ENCODE measurements at places on chromosomes 4 and X. TPM values are rescaled to one million over a fixed set of nuclear protein-coding genes. Genes with fewer than 3 reads are reported as not detected.

Gene ADRA2C
- 8.6 TPM for total RNA-seq

Gene ART3
- not detected for total RNA-seq

Gene RHOXF2B
- total RNA-seq: not detected

Gene P2RY4
- total RNA-seq: 0.42 TPM

Gene GABRA4
- not detected for total RNA-seq

Gene TLR10
- total RNA-seq: 0.42 TPM

Gene ELMOD2
- 18.7 TPM for total RNA-seq

Gene GNPDA2
- 12.2 TPM for total RNA-seq

Gene SHROOM3
- total RNA-seq: 0.51 TPM

Gene XKRX
- total RNA-seq: not detected

Gene MORF4L2
- total RNA-seq: 268 TPM

Gene ARMCX2
- total RNA-seq: 20.1 TPM

Gene MAGEA2B
- not detected for total RNA-seq

Gene PCSK1N
- total RNA-seq: not detected

Gene NSG1
- 0.16 TPM for total RNA-seq

GRCh38 chr4:912548-913279, 19.4 kb downstream of the GAK start:
- peak; percentile 45 for DNase-seq

DNA sequence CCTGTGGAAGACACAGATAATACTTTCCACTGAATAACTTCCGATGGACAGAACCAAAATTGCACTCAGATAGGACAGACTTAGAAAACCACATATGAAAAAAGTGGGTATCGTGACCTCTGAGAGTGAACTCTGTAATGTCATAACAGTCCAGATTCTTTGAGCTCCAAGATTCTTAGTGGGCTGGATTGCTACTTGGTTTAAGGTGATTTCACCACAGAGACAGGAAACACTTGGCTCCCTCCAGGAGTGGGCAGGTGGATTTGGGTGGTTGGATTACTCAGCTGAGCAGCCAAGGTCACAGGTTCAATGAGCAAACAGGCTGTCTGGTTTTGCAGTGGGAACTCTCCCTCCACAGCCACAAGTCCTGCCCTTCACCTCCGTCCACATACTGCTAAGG, 126.0 kb downstream of the AFAP1 start:
- peak; percentile 26 for DNase-seq

DNA sequence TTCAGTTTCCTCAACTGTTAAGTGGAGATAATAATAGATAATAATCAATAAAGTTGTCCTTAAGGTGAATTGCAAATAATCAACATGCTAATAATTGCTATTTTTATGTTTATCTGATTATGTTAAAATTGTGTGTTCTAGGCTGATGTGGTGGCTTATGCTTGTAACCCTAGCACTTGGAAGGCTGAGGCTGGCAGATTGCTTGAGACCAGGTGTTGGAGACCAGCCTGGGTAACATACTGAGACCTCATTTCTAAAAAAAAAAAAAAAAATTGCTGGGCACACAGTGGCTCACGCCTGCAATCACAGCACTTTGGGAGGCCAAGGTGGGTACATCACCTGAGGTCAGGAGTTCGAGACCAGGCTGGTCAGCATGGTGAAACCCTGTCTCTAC, 175.2 kb downstream of the GC start:
- no peak for DNase-seq

DNA sequence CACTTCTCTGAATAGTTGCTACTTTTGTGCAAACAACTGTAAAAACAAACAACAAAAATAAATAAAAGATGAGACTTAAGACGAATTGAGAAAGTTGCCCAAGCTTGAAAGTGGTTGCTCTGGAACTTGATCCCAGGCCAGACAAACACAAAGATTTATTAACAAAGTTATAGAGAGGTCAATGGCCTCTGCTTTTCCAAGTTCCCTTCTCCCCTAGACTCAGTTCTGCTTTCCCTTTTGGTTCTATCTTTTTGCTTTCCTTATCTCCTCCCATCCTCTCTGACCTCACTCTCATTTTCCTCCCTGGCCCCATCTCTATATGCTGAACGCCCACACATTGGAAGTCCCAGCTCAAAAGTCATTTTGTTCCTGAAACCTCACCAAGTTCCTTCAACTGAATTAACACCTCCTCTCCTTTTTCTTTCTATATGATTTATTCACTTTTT, 82.7 kb downstream of the MXRA5 start:
- DNase-seq: no peak

GRCh38 chrX:13966071-13966792, 63.5 kb downstream of the GEMIN8 start:
- DNase-seq: no peak

- DNase-seq: no peak
These were observed 1.8 kb downstream of the MED28 start for GRCh38 chr4:17616283-17616682.

- no peak for DNase-seq
These were observed 527.2 kb upstream of the PRKX start for GRCh38 chrX:4240541-4241194.

- no peak for DNase-seq
These were observed 3.5 kb downstream of the FHDC1 start for GRCh38 chr4:152939621-152940020.

DNA sequence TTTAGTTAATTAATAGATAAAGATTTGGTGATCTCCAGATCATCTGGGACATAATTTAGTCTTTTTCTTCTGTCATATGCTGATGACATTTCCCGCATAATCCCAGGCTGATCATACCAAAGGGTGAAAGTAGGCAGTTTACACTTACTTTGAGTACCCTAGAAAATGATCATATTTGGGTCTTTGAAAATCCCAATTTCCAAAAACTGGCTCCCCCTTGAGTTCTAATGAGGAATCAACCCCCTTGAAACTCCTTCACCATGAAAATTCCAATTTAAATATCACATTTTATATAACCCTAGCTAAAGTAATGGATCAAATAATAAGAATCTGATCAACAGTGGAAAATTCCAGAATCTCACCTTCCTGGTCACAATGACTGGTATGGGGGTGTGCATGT, 223.4 kb downstream of the NAF1 start:
- DNase-seq: no peak

GRCh38 chr4:113008716-113009115, 40.7 kb upstream of the ANK2 start:
- no peak for DNase-seq

- DNase-seq: no peak
These were observed 463.4 kb upstream of the GRID2 start for GRCh38 chr4:91840359-91840758.

- DNase-seq: no peak
These were observed 80.3 kb downstream of the BANK1 start for GRCh38 chr4:101870874-101871273.

GRCh38 chr4:53141308-53141707, 224.6 kb downstream of the SCFD2 start:
- DNase-seq: no peak

GRCh38 chr4:184328022-184328736, 110.5 kb upstream of the ENPP6 start:
- DNase-seq: no peak

GRCh38 chrX:68146054-68146453, 287.2 kb downstream of the OPHN1 start:
- no peak for DNase-seq

GRCh38 chr4:150005537-150005936, 72.7 kb upstream of the DCLK2 start:
- no peak for DNase-seq

GRCh38 chr4:167114416-167114971, 119.8 kb downstream of the SPOCK3 start:
- no peak for DNase-seq

GRCh38 chr4:36053930-36054329, 190.4 kb downstream of the ARAP2 start:
- no peak for DNase-seq

DNA sequence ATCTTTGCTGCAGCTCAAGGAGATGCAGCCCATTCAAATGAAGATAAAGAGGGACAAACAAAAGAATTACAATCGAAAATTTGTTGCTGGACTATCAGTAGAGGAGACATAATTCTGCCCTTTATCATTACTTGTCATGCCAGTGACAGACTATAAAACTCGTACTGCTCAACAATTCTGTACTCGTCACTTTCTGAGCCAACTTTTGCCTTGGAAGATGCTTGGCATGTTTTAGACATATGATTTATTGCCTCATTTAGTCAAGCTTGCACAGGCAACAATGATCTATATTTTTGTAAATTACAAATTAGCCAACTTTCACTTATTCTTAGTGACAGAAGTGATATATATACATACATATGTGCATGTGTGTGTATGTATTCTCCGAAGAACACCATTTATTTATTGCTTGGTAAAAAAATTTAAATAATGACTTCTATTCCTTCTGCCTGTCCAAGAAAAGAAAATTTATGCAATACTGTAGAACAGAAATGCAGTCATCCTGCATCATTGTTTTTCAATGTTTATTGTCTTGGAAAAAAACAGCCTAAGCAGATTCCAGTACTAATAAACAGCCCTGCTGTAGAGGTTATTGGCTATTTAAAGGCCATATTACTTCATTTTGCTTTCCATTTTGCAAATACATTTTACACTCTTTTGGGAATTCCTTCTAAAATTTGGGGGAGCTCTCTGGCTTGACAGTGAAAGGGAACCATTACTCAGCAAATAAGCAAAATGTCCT, 374.9 kb upstream of the GALNT7 start:
- no peak for DNase-seq

DNA sequence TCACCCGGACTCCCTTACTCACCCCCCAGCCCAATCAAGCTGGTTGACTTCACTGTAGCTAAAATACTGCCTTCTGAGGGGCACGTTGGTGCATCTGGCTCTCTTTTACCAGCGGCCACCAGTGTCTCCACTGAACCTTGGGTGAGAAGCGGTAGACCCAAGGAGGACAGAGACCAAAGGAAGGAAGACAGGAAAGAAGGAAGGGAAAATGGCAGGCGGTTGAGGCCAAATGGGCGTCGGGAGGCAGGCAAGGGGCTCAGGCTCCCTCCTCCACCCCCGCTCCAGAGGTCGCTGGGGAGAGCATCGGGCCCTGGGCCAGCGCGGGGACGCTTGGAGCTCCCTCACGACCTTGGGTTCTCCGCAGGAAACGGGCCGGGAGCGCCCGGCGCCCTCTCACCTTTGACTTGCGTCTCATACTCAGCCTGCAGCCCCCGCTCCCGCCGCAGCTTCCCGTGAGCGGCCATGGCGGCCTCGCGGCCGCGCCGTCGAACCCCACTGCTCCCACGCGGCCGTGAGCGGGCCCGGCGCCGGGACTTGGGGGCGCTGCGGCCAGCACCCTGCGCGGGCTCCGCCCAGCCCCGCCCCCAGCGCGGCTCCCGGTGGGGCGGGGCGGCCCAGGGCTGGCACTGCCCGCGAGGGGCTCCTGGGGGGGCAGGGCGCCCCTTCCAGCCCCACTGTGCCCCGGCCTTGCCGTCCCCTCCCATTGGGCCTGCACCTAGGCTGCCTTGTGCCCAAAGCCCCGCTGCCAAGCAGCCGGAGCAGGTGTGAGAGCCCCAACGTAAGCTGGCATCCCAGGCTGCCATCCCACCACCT, at the start of gene ARHGAP4:
Gene ARHGAP4, minus strand, starts transcription at position 526 of the 813 bp plus-strand sequence. Its CDS starts 62 bp downstream, at position 464.
- DNase-seq: no peak

GRCh38 chr4:119302073-119302832, 19.7 kb downstream of the FABP2 start:
- DNase-seq: no peak

- no peak for DNase-seq
These were observed 28.2 kb upstream of the TCEAL4 start for GRCh38 chrX:103556963-103557612.

DNA sequence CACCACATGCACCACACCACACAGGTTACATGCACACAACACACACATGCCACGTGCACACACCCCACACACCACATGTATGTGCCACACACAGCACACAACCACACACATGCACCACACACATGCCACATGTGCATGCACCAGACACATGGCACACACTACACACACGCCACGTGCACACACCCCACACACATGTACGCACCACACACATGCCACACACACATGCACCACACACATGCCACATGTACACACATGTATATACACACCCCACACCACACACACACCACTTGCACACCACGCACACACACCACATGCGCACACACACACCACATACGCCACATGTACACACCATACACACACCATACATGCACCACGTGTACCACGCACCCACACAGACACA, 19.6 kb upstream of the MSANTD1 start:
- no peak for DNase-seq

DNA sequence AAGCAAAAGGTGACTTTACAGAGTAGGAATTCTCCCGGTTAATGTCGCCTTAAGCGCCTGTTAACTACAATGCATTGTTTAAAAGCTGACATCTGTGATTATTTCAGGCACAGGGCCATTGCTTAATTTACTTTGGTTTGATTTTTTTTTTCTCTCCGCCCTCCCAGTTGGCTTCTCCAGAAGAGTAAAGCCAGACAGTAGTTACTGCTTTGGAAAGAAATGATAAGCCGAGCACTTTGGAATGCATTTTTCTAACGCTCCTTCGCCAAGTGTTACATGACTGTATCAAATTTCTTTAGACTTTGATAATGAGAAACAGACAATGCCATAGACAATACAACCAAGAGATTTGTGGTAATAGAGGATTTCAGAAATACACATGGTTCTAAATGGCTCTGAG, 383.0 kb upstream of the TENM3 start:
- DNase-seq: no peak

GRCh38 chr4:101977076-101977475, 186.5 kb downstream of the BANK1 start:
- no peak for DNase-seq

DNA sequence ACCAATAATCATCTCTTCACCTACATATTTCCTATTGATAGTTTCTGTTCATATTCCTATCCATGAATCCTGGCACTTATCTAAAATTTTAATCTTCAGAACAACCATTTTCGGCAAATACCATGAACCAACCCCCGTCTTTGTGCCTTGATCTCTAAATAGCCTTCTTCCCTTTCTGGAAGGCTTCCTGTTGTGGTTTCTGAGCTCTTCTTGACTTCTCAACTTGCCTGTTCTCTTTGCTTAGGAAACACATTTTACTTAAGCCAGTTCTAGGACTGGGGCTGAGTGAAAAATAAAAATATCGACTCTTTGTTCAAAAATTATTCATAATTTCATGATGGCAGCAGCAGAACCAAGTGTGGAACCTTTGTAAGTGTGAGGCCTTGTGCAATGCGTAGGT, 882.4 kb downstream of the C4orf33 start:
- no peak for DNase-seq

Measured in mesenteric fat pad (tissue), 1 donor.